ENCODE measurements at places on chromosomes 7 and 10.

GRCh38 chr7:96636342-96636860, 73.2 kb downstream of the SEM1 start:
- H3K4me1 ChIP-seq, result no peaks in the 10 kb centered on the region
- H3K27ac ChIP-seq, result no peak overlapping the region
- H3K36me3 ChIP-seq, result no peaks in the 10 kb centered on the region
- no peaks in the 10 kb centered on the region for H3K27me3 ChIP-seq
- no peak overlapping the region for H3K4me3 ChIP-seq

GRCh38 chr10:123746061-123746460, 79.9 kb downstream of the GPR26 start:
- no peaks in the 10 kb centered on the region for H3K36me3 ChIP-seq
- H3K4me1 ChIP-seq, result peaks cover 5% of the 10 kb centered on the region
- no peaks in the 10 kb centered on the region for H3K27me3 ChIP-seq

DNA sequence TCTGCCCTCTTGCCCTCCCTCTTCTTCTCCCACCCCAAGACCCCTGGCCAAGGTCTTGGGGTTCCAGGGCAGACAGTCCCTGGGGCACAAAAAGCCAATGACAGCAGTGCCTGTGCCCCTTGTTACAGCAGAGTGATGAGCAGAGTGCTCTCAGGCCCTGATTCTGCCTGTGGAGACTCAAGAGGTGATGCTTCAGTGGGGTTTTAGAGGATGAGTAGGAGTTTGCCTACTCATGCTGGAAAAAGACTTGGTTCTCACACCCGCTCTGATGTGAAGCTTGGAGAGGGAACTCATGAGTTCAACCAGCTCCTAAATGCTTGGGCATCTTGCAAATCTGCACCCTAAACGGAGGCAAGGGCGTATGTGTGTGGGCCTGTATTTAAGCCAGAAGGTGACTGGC, 58.2 kb downstream of the CAMK2B start:
- H3K4me1 ChIP-seq, result no peaks in the 10 kb centered on the region
- H3K36me3 ChIP-seq, result no peaks in the 10 kb centered on the region
- no peak overlapping the region for H3K4me3 ChIP-seq
- no peak for DNase-seq
- H3K27me3 ChIP-seq, result no peaks in the 10 kb centered on the region
- no peak overlapping the region for H3K27ac ChIP-seq

GRCh38 chr7:44454348-44454747, 36.1 kb downstream of the NUDCD3 start:
- DNase-seq, result no peak
- no peak overlapping the region for H3K4me3 ChIP-seq
- H3K27ac ChIP-seq, result no peak overlapping the region
- no peaks in the 10 kb centered on the region for H3K4me1 ChIP-seq

DNA sequence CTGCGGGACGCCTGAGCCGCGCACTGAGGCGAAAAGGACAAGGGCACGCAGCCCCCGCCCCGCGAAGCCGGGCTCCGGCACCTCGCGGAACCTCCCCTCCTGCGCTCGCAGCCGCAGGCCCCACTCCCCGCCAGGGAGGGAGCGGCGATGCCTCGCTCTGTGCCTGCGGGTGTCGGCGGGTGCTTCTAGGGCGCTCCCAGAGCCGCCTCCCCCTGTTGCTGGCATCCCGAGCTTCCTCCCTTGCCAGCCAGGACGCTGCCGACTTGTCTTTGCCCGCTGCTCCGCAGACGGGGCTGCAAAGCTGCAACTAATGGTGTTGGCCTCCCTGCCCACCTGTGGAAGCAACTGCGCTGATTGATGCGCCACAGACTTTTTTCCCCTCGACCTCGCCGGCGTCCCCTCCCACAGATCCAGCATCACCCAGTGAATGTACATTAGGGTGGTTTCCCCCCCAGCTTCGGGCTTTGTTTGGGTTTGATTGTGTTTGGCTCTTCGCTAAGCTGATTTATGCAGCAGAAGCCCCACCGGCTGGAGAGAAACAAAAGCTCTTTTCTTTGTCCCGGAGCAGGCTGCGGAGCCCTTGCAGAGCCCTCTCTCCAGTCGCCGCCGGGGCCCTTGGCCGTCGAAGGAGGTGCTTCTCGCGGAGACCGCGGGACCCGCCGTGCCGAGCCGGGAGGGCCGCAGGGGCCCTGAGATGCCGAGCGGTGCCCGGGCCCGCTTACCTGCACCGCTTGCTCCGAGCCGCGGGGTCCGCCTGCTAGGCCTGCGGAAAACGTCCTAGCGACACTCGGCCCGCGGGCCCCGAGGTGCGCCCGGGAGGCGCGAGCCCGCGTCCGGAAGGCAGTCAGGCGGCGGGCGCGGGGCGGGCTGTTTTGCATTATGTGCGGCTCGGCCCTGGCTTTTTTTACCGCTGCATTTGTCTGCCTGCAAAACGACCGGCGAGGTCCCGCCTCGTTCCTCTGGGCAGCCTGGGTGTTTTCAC, 519 bp downstream of the ITGB8 start:
- H3K4me3 ChIP-seq, result peak overlapping the region; percentile 73
- H3K4me1 ChIP-seq, result peaks cover 16% of the 10 kb centered on the region
- no peaks in the 10 kb centered on the region for H3K27me3 ChIP-seq

Measured in testis (tissue), 5 donors.